CD4-positive, alpha-beta T cell (primary cell): ENCODE measurements at places on chromosomes 4 and X.
A peak's percentile ranks its signal among the peaks of the same experiment; 100 is the strongest.

DNA sequence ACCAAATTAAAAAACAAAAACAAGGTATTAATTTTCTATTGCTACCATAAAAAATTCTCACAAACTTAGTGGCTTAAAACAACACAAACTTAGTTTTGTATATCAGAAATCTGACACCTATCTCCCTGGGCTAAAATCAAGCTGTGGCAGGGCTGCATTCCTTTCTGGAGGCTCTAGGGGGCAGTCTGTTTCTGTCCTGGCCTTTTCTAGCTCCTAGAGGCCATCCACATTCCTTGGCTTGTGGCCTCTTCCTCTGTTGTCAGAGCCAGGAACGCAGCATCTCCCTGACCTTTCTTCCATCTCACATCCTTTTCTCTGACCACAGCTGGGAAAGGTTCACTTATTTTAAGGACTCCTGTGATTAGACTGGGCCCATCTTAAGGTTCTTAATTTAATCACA lies 38.9 kb upstream of the TLR2 start:
- DNase-seq = no peak

DNA sequence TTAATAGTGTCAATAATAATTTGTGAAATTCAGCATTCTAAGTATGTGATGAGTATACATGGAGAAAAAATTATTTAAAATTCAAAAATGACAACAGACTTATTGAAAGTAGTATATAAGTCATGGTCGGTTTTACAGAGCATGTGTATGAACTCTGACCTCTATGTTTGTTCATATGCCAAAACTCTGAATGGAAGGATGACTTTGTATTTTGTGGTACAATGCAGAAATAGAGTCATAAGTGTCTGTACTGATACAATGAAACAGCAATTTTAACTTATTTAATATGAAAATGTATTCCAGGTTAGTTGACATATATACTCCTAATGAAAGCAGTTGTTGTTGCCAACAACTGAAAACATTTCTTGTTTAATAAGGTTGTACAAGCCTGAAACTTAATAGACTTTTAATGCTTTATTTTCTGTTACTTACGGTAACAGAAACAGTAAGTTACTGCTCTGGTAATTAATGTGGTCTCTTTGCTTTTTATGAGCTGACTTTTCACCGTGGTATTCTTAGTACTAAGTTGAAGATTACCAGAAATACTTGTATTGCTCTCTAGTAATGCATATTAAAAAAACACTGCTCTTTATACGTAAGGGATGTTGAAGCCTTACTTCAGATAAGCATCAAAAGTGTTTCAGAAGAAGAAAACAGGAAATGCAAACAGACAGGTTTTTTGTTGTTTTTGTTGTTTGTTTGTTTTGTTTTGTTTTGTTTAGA lies 1.9 kb downstream of the UBE2K start:
- DNase-seq = no peak

DNA sequence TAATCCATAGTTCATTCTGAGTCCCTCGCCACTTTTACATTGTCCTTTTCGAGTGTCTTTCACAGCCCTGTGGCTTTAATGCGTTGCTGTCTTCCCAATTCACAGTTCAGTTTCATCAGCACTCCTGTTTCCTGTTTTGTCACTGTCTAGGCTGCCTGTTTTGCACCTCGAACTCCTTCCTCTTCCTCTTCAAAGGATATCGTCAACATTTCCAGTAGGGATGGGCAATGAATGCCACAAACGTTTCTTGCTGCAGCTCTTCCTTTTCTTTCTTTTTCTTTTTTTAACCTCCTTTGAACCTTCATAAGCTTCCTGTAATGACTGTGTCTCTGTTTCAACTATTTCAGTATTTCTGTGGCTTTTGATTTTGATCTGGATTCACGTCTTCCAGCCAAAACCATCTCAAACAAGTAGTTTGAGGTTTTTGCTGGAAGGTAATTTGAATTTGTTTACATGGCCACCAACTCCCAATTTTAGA lies 105.4 kb downstream of the ANXA3 start:
- peak; percentile 38 for DNase-seq

GRCh38 chrX:97728215-97728614 lies 844.5 kb downstream of the RPA4 start:
- DNase-seq = no peak

DNA sequence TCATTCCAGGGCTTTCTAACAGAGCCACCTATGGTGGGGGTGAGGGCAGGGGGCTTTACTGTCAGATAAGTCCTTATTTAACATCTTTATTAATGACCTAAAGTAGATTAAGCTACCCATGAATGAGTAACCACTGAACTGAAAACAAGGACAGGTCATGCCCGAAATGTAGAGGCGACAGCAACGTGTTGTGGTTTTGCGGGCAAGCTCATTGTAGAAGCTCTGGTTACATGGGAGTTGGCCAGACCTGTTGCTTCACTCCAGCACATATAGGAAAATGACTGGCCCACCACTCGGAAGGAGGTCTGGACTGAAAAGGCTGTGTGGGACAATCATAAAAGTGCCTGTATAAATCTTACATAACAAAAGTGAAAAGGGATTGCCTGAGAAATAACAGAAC lies 109.6 kb upstream of the NDP start:
- no peak for DNase-seq

DNA sequence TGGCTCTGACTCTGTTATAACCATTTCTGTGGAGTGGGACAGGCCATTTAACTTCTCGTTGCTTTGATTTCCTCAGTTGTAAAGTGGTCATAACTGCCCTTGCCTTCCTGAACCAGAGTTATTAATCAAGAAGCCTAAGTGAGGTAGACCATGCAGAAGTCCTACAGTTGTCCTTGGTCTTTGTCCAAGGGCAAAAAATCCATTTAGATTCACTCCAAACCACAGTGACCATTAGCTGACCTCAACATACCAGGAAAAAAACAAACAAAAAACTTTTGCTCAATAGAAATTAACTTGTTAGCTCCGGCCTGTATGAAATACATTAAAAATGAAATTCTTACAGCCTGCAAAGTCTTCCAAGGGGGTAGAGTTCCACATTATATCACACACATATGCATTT lies 52.7 kb downstream of the TBC1D9 start:
- no peak for DNase-seq

GRCh38 chrX:32533848-32534247 lies 677.5 kb downstream of the DMD start:
- DNase-seq = no peak

DNA sequence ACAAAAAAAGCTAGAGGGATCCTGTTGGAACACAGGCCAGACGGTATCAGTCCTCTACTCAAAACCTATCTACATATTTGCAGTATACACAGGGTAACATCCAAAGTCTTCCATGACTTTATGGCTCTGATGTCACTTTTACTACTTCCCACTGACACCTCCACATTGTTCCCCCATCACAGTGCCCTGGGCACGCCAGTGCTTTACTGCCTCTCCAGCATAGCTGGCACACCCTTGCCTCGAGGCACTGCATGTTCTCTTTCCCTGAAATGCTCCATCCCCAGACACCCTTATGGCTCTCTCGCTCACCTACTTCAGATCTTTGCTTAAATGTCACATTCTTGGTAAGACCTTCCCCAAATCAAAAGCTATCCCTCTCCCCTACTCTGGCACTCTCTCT lies 6.3 kb upstream of the ATP10D start:
- DNase-seq = no peak

- no peak for DNase-seq
These were observed 75.3 kb downstream of the RAPGEF2 start for GRCh38 chr4:159178151-159178546.

DNA sequence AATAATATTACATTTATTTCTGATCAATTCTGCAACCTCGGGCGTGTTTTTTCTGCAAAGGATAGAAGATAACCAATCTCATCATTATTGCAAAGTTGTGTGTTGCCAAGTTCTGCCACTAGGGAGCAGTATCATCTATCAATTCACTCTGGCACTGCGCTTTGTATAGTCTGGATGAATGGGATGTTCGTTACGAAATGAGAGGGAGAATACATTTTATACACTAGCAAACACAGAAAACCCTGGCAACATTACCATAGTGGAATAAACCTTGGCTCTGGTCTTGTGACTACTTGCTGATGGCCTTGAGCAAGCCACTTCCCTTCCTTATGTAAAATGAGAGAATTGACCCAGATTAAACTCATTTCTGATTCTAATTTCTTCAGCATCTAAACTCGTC lies 97.5 kb upstream of the ZNF518B start:
- DNase-seq = peak; percentile 7

- no peak for DNase-seq
These were observed 38.6 kb upstream of the CRMP1 start for GRCh38 chr4:5931526-5931925.

- DNase-seq = no peak
These were observed 118.1 kb downstream of the SORCS2 start for GRCh38 chr4:7310451-7310850.

- DNase-seq = no peak
These were observed 78.2 kb upstream of the C4orf54 start for GRCh38 chr4:99735822-99736221.

GRCh38 chrX:39133971-39134370 lies 332.7 kb downstream of the MID1IP1 start:
- DNase-seq = no peak

GRCh38 chrX:12439416-12439815 lies 301.1 kb downstream of the FRMPD4 start:
- no peak for DNase-seq

DNA sequence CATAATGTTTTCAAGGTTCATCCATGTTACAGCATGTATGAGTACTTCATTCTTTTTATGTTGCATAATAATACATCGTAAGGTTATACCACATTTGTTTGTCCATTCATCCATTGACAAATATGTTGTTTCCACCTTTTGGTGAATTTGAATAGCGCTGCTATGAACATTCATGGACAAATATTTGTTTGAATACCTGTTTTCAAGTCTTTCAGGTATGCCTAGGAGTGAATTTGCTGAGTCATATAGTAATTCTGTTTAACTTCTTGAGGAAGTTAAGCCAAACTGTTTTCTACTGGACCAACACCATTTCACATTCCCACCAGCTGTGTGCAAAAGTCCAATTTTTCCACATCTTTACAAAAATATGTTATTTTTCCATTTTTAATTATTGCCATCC lies 31.5 kb downstream of the IRS4 start:
- no peak for DNase-seq

DNA sequence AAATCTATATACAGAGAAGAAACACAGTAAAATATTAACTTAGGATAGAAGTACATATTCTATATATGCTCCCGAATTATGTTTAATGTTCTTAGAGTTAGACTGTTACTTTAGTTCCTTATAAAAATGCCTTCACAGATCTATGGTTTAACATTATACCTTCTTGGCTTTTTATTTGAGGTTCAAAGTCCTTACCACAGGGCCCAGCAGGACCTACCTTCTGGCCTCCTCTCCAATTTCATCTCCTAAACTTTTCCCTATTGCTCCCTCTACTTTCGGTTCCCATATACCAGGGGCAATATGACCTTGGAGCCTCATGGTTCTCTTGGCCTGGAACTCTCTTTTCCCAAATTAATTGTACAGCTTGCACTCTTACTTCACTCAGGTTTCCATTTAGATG lies 11.8 kb downstream of the ANKRD37 start:
- no peak for DNase-seq

DNA sequence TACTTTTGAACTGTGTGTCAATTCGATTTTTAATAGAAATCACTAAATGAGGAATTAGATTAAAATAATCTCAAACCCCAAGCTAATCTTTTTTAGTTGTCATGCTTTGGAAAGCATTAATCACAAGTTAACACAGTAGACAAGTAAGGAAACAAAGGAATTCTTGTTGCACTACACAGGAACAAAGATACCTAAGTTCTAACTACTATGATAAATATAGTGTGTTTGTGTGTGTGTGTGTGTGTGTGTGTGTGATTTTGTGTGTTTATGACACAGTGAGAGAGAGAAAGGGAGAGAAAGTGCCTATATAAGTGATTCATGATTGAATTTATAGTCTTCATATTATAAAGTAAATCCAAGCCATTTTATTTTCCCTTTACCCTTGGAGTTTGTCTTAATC lies 931.4 kb downstream of the PCDH7 start:
- no peak for DNase-seq

DNA sequence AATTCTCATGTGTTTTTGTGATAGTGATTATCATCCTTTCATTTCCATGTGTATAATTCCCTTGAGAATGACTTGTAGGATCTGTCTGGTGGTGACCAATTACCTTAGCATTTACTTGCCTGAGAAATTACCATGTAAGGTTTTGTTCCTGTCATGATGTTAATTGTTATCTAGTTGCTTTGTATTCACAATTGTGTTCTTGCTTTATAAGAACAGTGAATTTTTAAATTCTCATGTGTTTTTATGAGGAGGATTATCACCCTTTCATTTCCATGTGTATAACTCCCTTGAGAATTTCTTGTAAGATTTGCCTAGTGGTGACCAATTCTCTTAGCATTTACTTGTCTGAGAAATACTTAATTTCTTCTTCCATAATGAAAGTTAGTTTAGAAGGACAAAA lies 758.2 kb upstream of the NDST4 start:
- no peak for DNase-seq

DNA sequence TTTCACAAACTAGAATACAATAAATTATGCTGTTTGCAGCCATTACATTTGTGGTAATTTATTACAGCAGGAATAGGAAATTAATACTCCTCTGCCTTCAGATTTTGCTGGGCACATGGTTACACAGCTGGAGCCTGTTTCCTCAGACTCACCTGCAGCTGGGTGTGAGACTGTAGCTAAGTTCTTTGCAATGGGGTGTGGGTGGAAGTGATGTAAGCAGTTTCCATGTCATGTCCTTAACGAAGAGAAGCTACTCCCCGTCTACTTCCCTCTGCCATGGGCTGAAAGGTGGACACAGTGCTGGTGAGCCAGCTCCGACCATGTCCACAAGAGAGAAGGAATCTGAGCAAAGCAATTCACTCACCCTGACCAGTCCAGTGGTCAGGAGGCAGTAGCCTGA lies 18.2 kb downstream of the SH3KBP1 start:
- DNase-seq = no peak

GRCh38 chrX:23332101-23332887 lies 2.4 kb upstream of the PTCHD1 start:
- no peak for DNase-seq

- peak; percentile 21 for DNase-seq
These were observed 32.9 kb downstream of the HTT-AS start for GRCh38 chr4:3041192-3042142.

DNA sequence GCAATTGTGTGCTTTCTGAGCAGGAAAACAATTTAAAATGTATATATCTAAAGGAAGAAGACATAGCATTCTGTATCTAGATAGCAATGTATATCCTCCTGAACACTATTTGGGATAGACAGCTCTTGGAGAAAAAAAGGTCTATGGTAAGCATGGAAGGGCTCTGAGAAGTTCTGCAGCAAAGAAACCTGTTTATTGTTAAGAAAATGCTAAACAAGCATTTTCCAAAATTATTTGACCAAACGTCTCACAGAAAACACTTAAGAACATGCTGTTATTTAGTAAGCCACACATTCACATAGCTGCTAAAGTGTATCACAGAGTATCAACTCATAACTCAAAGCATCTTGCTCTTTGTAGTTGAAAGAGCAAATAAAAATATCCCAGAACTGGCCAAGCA lies 67.9 kb downstream of the SH3RF1 start:
- DNase-seq = no peak

GRCh38 chrX:65750674-65751469 lies 83.4 kb downstream of the MSN start:
- no peak for DNase-seq
